HuH-7 (cell line): ENCODE measurements at places on chromosomes 7 and 10.

GRCh38 chr10:101066896-101067355 lies 5.1 kb downstream of the KAZALD1 start:
- DNase-seq = no peak

- DNase-seq = no peak
Measured at GRCh38 chr10:3774814-3775695, 10.0 kb downstream of the KLF6 start.

GRCh38 chr10:89683883-89684282 lies 17.5 kb upstream of the KIF20B start:
- no peak for DNase-seq

DNA sequence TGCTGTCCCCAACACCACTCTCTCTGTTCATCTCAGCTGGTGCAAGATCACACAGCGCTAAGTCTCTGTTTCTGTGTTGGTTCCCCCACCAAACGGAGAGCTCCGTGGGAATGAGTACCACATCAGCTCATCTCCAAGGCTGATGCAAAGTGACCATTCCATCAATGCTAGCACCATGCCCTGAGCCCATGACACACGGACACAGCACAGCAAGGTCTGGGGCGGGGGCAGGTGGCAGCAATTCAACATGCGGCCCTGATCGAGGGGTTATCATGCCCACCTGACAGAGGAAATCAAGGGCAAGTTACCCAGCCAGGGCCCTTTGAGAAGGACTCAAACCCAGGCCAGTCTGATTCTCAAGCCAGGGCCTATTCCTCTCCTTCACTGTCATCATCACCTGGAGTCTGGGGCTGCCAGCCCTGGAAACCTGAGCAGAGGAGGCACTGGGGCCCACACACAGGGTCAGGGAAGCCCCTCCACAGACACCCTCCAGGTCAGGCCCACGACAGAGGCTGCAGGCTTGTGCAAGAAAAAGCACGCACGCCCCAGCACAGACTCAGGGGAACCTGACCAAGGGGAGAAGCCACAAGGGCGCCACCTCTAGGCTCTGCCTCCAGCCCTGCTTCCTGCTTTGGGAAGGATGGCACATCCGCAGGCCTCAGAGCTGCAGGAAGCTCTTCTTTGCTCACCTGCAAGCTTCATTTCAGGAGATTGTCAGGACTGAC lies 74.8 kb downstream of the GRID1 start:
- DNase-seq = no peak

GRCh38 chr7:16431646-16432424 lies 10.5 kb upstream of the CRPPA start:
- peak; percentile 43 for DNase-seq

DNA sequence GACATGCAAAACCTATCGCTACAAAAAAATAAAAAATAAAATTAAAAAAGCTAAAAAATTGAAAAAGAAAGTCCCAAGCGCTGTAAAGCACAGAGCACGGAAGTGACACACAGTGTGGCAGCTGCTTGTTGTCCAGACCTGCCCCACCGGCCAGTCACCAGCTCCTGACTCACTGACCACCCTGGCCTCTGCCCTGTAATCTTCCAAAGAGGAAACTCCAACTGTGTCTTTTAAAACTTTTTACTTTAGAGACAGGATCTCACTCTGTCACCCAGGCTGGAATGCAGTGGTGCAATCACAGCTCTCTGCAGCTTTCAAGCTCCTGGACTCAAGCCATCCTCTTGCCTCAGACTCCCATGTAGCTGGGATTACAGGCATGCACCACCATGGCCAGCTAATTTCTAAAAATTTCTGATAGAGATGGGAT lies 23.6 kb downstream of the GNA12 start:
- no peak for DNase-seq

- no peak for DNase-seq
Measured at GRCh38 chr7:107007892-107008287, 36.6 kb upstream of the PRKAR2B start.

- no peak for DNase-seq
Measured at GRCh38 chr10:102565793-102566192, 62.0 kb downstream of the SUFU start.

- DNase-seq = no peak
Measured at GRCh38 chr7:120695848-120696247, 162.1 kb downstream of the TSPAN12 start.

- peak; percentile 97 for DNase-seq
Measured at GRCh38 chr7:873367-874002, 2.9 kb upstream of the GET4 start.

DNA sequence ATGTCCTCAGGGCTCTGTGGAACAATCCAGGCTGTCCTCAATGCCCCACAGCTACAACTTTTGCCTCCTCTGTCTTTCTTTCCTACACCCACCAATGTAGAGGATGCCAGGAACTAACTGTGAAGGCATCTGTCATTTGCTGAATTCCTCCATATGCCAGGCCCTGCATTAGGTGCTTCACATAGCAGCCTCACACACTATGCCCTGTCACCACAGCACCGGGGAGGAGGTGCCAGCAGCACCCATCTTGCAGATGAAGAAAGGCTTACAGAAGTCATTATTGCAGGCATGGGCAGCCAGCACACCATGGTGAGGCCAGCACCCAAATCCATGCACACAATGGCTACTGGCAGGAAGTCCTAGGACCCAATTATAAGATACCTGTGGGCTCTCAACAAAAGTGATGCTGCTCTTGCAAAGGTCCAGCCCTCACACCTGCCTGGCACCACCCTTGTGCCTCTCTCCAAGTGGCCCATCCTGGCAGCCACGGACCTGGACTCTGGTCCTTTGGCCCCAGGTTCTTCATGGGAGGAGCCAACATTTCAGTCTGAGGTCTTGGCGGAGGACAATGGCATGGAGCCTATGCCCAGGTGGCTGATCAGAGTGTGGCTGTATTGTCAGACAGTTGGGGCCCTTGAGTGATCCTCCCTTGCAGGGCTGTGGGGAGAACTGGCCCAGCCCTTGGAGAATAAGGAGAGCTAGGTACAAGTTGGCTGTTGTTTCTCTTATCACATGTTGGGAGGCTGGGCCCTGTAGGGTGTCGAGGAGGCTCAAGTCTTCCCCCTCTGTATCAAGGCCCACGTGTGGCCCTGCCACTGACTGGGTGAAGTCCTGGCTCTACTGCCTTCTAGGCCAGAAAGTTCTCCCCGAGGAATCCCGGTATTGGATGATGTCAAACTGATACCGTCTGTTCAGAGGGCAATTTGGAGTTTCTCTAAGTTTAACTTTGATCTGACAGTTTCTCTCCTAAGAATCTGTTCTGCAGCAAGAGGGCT lies 14.4 kb upstream of the MYL7 start:
- DNase-seq = no peak

- no peak for DNase-seq
Measured at GRCh38 chr7:117711556-117711955, 161.7 kb downstream of the CTTNBP2 start.

GRCh38 chr7:29337546-29338116 lies 143.1 kb downstream of the CHN2 start:
- no peak for DNase-seq

DNA sequence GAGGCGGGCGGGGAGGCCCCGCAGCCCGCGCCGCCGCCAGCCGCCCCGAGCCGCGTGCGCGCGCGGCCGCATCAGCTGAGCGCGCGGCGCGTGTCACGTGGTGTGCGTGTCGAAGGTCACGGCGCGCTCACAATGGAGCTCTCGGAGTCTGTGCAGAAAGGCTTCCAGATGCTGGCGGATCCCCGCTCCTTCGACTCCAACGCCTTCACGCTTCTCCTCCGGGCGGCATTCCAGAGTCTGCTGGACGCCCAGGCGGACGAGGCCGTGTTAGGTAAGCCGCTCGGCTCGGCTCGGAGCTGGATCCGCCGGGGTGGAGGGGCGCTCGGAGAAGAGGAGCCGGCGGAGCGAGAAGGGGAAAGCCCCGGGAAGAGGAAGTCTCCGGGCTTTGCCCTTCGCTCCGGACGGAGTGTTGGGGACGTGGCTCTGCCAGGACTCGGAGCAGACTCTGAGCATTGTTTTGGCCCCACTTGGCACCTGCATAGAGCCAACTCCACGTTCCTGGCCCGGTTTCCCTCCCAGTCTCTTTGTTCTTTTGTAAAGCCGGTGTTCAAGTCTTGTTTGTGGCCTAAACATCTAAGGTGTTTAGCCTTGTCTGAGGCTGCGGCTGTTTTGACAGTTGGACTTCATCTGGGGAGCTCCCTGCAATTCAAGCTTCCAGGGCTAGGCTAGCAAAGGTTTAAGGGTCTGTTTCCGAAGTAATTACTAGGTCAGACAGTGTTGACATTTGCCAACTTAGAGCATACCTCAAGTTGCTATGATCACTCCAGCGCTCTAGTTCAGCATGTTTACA lies at the start of gene COMMD3:
Gene COMMD3 (plus strand): TSS at position 103 of the 790 bp plus-strand sequence. CDS start 30 bp downstream, at position 133.
- peak; percentile 85 for DNase-seq

- DNase-seq = peak; percentile 64
Measured at GRCh38 chr10:103554488-103555324, 61.2 kb downstream of the NEURL1 start.

DNA sequence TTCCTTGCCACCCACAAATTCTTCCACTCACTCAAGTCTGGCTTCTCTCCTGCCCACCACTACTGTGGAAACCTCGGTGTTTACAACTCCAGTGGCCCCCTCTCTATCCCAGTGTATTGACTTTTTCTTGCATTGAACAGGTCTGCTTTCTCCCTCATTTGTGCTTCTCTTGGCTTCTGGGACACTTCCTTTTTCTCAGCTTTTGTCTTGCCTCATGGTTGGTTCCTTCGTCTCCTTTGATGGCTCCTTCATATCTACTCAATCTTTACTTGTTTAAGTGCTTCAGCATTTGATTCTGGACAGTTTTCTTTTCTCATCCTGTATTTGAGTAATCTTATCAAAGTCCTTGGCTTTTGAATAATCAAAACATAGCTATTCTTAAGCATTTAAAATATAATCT lies 35.9 kb upstream of the FAM3C start:
- DNase-seq = no peak

DNA sequence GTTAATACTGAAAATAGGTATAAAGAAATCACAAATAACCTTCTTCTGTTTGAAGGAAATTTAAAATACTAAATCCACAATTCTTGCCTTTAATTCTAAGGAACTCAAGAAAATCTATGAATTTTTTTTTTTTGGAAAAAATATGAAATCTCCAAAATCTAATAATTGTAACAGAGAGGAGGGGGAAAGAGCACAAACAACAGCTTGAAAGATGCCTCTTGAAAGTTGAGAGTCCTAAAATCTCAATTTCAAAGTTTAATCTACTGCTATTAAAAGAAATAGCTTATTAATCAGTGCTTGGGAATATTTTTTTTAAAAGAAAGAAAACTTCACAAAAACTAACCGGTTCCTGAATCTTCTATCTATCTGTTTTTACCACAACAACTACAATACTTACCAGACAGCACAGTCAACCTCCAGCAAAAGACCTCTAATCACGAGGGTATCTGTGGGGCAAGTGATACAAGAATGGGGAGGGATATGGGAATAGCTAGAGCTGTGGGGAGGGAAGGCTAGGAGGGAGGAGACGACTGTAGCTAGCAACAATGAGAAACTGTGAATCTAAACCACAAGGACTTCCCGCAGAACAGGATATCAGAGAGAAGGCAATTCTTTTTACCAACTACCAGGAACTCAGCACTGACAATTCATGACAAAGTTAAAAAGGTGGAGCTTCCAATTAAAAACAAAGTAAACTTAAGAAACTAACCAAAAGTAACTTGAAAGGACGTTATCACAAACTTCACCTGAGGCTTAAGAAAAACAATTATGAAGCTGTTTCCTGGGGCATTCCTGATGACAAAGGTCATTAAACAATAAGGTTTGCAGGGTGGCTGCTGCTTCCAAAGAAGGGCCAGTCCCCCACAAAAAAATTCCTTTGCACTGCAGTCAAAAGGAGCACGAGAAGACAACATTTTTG lies at the start of gene USP54:
Gene USP54 (minus strand): TSS at position 462 of the 919 bp plus-strand sequence. CDS start 15,684 bp downstream, outside the sequence.
- peak; percentile 22 for DNase-seq

DNA sequence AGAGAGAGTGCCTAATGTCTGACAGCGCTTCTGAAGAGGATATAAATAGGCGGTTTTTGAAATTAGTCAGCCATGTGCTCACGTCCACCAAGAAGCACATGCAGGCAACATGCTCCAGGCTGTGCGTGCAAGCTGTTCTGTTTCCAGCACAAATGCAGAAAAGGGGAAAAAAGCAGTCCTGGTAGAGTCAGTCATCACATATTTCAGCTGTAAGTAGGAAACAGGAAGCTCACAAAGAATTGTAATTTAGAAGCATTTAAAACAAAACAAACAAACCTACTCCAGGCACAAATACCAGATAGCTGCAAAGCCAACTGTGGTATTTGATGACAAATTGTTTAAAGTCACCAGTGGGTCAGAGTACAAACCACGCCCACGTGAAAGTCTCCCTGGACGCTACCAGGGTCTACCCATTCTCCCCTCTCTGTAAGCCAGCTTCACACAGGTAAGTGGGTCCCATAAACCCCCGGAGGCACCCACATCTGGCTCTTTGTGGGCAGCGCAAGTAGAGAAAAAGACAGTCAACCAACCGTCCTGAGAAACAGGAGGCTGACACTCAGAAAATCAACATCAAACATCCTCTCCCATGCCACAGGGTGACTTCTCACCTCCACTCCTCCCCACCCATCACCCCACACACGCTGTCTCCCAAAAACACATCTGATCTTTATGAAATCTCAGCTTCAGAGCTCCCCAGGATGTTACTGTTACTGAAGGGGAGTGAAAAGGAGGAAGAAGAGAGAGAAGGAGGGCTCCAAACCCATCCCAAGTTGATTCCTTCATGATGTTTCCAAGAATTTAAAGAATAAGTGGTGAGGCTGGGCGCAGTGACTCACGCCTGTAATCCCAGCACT lies 186.4 kb downstream of the FAM107B start:
- peak; percentile 43 for DNase-seq

GRCh38 chr10:124627866-124628675 lies 116.1 kb downstream of the FAM53B start:
- no peak for DNase-seq

DNA sequence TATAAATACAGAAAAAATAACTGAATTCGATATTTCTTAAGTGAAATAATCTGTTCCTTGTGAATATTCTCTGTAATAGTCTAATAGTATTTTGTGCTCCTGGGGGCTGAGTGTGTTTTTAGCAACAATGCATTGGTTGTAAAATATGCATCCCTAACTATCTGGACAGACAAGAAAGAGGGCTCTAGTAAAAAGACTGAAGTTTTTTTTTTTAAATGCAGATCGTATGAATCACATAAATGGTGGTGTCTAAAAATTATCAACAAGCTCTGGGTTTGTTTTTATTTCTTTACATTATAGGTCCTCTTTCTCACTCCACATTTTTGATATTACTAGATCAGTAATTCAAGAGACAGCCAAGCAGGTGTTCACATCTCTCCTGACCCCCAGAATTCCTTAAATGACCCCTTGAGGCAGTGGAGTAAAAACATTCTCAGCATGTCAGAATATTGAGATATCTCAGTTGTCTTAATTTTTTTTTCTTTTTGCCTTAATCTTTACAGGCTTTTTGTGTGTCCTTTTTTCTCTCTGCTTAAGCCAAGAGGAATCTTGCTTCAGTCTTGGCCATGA lies 18.2 kb downstream of the ARID5B start:
- DNase-seq = no peak
